Right renal cortex interstitium (tissue), 3 donors: ENCODE measurements at places on chromosomes 7 and 10.

GRCh38 chr7:106457678-106458077 lies 172.9 kb upstream of the NAMPT start:
- DNase-seq, result no peak

GRCh38 chr10:33739031-33739430 lies 404.6 kb upstream of the NRP1 start:
- DNase-seq, result no peak

DNA sequence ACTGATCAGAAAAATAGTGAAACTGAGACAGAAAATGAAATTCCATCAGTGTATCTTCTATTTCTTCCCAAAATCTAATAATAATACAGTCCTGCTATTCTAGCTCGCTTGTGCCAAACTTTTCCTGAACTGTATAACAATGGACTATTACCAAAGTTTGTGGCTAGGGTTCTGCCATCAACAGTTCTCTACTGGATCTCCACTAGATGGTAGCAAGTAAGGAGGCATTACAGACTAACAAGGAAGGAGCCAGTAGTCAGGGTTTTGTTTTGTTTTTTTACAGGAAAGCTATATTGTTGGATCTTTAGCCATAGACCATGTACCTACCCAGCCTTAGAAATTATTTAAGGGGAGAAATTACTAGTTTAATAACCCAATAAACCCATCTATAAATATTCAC lies 10.8 kb downstream of the MTERF1 start:
- no peak for DNase-seq

- DNase-seq, result no peak
Observed at GRCh38 chr7:24221500-24221899, 62.5 kb upstream of the NPY start.

DNA sequence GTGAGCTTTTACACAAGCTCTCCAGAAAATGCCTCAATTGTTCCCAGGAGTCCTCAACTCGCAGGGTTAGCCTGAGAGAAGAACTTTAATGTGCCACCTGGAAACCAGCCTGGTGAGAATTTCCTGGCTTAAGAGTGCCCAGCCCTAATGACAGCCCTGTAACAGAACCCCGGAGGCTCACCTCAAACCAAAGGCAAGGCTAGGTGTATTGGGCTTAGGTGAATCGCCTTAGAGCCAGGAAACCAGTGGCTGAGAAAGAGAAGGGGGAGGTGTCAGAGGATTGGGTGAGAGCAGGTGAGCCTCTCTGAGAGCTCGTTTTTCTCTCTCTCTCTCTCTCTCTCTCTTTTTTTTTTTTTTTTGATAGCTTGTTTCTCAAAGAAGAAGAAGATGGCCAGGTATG lies 7.3 kb downstream of the OCM2 start:
- no peak for DNase-seq

DNA sequence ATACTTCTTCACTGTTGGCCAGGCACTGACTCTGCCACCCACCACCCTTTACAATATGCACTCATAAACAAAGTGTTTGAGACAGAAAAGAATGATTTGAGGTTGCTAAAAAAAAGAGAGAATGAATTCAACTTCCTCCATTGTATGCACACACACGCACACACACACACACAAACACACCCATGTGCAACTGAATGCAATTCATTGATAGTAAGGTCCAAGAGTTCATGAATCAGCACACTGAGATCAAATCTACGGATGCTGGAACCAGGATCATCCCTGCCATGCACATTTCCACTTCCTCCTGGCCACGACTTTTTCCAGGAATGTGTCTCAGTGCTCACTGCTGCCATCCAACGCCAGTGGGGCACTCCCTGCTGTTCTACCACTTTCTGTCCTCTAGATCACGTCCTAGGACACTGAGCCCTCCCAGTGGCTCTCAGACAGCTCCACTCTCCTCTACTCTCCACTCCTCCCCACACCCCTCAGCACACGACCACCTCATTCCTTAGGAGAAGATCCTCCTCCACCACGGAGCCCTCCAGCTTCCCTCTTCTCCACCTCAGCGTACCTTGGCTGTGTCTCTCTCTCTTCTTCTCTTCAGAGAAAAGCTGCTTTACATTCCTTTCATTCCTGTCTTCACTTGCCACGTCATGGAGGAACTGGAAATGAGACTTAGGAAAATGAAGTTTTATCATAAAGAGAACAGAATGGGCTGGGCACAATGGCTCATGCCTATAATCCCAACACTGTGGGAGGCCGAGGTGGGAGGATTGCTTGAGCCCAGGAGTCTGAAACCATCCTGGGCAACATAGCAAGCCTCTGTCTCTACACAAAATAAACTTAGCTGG lies 12.0 kb upstream of the TMEM213 start:
- no peak for DNase-seq

GRCh38 chr10:88073682-88074081 lies 210.3 kb downstream of the PTEN start:
- no peak for DNase-seq

GRCh38 chr7:128705891-128706333 lies 33.2 kb upstream of the CALU start:
- DNase-seq, result no peak

- DNase-seq, result no peak
Observed at GRCh38 chr10:122236690-122237306, 34.3 kb upstream of the BTBD16 start.

- no peak for DNase-seq
Observed at GRCh38 chr7:22016507-22016906, 70.8 kb upstream of the CDCA7L start.

DNA sequence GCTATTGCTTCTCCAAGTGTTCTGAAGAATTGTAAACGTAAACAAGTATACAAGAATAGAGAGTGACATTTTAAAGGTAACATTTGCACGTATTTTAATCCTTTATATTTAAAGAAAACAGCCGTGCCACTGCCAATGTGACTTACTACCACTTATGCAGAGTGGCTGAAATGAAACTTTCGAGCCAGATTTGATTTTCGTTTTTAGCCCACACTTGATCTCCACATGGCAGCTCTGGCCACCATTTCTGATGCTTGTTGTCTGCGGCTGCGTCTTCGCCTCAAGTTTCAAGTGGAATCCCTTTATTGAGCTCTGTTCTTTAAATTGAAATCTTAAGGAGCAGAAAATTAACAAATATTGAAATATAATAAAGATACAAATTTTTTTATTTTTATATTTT lies 70.0 kb downstream of the ELAPOR2 start:
- no peak for DNase-seq

DNA sequence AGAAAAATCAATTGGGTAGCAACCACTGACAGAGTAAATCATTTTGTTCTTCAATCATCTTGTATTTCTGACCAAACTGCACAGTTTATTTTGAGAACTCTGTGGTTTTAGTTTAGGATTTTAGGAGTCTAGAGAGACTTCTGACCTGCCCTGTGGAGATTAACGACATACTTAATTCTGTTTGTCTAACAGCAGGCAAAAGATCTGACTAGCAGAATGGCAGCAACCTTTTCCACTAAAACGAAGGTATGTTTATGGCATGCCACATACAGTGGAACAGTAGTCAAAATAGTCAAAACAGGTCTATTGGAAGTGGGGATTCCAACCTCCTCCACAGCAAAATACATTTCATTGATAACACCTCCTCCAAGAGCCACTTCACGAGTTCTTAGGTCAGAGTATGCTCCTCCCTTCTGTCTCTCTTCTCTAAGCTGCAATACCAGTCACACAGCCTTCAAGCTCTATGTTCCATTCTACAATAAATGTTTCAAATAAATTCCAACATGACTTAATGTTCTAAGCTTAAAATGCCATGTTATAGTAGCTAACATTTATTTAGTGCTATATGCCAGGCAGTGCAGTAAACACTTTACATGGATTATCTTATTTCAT lies 34.4 kb downstream of the NRCAM start:
- DNase-seq, result no peak

DNA sequence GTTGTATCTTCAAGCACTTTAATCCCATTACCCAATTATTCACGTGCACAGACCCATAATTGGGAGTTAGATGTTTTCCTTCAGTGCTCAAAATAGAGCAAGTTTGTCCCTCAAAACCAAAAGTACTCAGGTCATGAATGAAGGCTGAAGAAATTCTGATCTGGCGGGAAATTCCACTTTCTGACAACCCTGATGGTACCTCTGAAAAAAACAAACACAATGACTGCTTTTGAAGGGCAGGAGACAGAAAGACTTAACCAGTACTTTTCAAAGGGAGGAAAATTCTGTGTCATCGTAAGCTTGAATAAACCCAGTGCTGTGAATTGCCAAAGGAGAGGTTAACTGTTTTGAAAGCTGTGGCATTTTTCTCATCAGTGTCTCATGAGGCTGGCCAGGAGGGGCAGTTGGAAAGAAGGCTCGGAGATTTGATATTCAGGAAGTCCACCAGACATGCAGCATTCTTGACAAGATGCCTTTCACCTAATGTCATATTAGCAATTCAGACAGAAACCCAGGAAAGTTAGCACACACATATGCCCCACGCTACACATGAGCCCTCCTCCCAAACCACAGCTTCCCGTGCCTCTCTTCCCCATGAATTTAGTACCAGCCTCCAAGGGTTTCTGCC lies 347.0 kb downstream of the KCNMA1 start:
- DNase-seq, result no peak

DNA sequence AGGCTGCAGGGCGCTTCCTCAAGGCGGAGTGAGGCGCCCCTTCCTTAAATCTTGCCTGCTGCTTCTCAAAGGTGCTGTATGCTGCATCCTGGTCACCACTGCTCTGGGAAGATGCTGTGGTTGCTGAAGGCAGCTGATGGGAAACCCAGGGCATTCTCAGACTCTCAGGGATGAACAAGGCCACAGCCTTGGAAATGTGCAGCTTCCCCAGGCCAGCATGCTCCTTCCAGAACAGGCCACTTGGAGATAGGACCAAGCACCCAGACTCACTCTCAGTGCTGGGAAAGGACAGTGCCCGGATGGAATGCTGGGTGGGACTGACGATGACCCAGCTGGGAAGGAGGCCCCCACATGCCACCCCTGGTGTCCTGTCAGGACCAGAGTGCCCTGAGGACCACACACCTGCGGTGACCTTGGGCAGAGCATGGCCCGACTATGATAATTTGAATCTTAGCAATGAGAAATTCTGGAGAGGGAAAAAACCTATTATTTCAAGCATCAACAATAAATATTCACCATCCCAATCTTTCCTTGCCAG lies 235.5 kb downstream of the TNS3 start:
- DNase-seq, result no peak

DNA sequence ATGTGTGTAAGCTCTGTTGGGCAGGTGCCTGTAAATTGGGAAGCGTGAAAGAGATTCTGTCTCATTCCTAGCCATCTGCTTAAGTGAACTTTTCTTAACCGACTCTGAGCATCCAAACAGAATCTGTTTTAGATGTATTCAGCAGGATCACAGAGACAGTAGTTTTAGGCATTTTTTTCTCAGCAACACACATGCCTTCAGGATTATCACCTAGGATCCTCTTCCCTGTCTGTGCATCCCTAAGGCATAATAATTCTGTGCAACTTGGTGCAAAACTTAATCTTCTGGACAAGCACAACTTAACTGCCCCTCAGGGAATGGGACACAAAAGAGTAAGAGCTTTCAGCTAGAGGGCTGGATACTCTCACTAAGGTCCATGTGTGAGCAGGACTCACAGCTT lies 284.8 kb downstream of the C7orf25 start:
- DNase-seq, result no peak

DNA sequence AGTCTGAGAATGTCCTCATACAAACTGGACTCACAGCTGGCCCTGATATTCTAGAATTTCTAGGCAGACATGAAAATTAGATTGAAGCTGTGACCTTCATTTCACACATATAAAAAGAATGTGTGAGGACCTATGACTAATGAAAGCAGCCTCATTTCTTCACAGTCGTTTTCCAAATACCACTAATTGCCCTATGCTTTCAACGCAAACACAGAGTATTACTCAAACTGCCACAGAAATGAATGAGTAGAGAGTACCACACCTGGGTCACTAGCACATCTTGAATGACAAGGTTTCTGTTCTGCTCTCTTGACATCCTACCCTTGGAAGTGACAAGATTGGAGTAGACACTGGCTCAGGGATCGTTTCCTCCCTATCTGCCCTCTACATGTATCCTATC lies 142.4 kb downstream of the C1GALT1 start:
- DNase-seq, result no peak

DNA sequence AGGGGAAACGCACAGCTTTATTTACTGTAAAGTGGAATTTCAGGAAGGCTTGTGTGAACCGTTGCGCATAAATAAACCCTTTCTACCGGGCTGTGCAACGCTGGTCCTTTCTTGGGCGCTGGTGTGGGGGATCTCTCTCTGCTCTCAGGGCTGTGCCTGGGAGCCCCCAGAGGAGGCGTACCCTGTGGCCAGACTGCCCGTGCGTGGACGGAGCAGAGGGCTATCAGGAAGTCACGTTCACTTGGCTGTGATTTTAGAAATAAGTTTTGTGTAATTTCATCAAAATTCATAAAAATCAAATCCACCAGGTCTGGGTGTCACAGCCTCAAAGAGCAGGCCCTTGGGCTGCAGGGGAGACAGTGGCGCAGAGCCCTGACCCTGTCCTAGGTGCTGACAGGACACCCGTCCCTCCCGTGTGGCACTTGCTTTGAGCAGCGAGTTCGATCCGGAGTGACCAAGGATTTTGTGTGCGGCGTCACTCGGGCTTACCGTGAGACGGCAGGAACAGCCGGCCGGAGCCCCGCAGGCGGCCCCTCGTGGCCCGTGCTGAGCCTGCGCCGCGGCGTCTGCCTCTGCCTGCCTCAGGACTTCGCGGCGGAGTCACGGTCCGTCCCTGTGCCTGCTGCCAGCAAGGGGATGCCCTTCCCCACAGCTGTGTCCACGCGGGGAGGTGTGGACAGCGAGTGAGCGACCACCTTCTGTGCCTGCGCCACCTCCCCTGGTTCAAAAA lies 20.2 kb downstream of the GET4 start:
- DNase-seq, result no peak

DNA sequence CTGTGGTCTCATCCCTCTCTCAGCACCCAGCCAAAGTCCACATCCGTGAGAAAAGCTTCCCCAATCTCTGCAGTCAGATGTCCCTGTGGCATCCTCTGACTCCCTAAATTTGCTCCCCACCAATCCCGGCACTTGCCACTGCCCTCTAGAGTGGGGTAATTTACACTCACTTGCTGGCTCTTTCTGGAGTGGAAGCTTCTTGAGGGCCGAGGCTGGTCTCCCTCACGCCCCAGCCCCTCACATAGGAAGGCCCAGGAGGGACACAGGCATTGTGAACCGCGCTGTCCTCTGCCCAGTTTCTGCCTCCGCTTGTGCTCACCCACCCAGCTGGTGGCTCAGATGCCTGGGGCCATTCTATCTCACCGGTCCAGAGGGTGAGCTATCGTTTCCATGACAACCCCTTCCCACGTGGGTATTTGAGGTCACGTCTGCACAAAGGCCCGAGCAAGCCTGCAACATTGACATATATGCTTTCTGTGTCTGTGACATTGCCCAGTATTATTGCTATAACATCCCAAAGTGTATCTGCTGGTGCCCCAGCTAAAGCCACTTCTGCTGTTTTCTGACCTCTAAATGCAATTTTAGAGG lies 97.3 kb upstream of the CTBP2 start:
- DNase-seq, result no peak

- no peak for DNase-seq
Observed at GRCh38 chr10:102982296-102982695, 64.2 kb downstream of the CNNM2 start.

GRCh38 chr10:88048312-88048711 lies 184.9 kb downstream of the PTEN start:
- DNase-seq, result no peak

GRCh38 chr7:103113164-103113563 lies 35.7 kb downstream of the NAPEPLD start:
- DNase-seq, result no peak
